Stimulated activated CD4-positive, alpha-beta T cell treated with anti-CD3 and anti-CD28 coated beads, Interleukin-4, amount 100 ng/mL, for 1 hour (primary cell): ENCODE measurements at places on chromosomes 7 and 10.

GRCh38 chr10:88968391-88968790 lies 15.8 kb upstream of the ACTA2 start:
- no peak for DNase-seq

- DNase-seq: no peak
Observed at GRCh38 chr10:101351477-101351876, 2.5 kb upstream of the BTRC start.

GRCh38 chr7:30062587-30062986 lies 34.4 kb downstream of the PLEKHA8 start:
- no peak for DNase-seq

GRCh38 chr7:35495377-35495776 lies 199.6 kb downstream of the HERPUD2 start:
- DNase-seq: no peak

DNA sequence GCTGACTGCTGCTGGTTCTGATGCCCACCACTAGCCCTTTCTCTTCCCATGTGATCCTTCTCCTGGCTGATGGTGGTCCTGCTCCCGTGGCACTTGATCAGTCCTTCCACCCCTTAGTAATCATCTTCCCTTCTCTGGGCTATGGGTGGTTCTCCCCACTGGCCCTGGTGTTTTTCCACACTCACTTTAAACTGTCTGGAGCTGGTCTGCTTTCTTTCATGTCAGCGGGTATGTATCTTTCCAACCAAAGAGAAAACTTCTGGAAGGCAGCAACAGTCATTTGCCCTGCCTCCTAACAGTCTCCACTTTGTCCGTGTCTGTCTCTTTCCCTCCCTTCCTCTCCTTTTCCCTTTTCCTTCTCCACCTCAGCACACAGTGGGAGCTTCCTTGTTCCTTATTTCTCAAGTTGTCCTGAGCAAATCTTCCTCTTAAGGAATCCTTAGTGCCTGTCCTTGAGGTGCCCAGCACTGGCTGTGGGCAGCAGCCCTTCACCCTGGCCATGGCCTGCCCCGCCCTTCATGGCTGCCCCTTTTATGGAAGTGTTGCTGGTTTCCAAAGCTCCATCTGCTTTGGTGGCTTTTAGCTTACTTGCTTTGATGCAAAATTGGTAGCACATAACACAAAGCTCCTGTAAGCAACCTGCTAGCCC lies 189.0 kb downstream of the TCF7L2 start:
- no peak for DNase-seq

GRCh38 chr10:48684792-48685623 lies at the start of gene WDFY4:
Gene WDFY4 (plus strand): TSS chr10:48684873. CDS start chr10:48709733, 24,860 bp downstream.
- no peak for DNase-seq

- DNase-seq: no peak
Observed at GRCh38 chr7:39605087-39605486, 18.3 kb upstream of the RALA start.

DNA sequence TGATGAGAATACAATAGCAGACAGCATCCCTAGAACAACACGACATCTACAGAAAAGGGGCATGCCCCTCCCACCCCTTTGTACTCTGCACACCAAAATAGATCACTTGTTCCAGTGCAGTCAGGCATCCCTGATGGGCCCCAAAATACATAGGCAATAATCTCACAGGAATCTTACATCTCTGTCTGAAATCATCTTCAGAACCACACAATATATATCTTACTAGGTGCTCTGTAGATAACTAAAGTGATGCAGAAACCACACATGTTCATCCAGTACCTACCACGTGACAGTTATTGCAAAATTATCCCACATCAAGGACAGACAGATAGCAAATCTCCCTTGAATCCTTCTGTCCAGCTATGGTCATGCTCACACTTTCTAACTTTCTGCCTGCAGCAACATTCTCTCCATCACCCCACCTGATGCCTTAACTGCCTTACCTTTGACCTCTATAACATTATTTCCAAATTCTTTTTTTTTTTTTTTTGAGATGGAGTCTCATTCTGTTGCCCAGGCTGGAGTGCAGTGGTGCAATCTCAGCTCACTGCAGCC lies 30.7 kb downstream of the ST8SIA6 start:
- DNase-seq: no peak

DNA sequence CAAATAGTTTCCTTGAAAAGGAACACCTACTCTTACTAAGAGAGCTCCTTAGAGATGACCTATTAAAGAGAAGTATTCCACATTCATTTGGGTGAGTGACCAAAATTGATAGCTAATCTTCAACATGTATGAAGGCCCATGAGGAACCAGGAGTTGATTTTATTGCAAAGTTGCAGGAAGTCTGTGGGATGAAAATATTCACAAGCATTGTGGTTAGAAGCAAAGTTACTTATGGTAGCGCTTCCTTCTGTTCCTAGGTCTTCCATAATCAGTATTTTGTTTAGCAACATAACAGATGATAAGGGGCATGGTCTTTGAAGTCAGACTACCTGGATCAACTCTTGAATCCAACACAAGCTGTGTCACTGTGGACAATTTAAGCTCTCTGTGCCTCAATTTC lies 164.5 kb downstream of the DGKB start:
- no peak for DNase-seq

DNA sequence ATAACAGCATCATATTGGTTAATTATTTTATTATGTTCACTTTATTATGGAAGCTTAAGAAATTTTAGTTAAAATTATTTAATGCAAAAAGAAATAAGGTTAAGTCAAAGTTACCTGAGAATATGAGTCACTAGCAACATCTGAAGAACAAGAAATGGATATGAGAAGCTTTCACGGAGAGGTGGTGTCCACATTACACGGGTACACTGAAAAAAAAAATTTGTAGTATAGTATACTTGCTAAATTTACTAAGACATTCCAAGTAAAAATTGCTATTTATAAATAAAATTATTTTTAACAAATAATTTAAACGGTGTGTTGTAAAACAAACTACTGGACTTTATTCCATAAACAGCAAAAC lies 63.9 kb downstream of the DPY19L1 start:
- no peak for DNase-seq

DNA sequence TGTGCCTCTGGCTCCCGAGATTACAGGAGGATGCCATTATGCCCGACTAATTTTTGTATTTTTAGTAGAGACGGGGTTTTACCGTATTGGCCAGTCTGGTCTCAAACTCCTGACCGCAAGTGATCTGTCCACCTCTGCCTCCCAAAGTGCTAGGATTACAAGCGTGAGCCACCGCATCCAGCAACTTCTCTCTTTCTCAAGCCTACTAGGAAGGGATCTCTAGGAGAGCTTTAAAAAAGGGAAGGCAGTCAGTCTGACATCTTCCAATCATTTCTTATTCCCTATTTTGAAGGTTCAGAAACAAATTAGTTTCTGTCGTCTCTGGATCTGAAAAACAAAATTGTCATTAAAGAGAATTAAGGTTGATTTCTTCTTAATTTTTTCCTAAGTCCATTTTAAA lies 2.5 kb upstream of the TMEM26 start:
- DNase-seq: no peak

- no peak for DNase-seq
Observed at GRCh38 chr10:59904426-59905065, 1.8 kb downstream of the CCDC6 start.

- DNase-seq: no peak
Observed at GRCh38 chr10:133391761-133392518, 2.0 kb upstream of the MTG1 start.

DNA sequence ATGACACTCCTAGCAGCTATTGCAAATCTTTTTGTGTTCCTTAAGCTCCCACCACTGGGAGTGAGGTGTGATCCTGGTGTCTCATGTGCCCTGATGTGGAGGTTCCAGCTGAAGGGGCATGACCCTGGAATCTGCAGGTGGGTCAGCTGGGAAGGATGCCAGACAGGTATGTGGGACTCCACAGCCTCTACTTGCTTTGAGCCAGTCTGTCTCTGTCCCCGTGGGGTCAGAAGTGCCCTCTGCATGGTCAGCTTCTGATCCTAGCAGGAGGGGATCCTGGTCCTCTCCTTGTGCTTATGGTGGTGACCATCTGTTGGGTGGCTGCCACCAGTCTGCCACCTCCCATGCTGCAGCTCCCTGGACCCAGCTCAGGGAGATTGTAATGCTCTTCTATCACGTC lies 51.1 kb upstream of the COMTD1 start:
- no peak for DNase-seq

DNA sequence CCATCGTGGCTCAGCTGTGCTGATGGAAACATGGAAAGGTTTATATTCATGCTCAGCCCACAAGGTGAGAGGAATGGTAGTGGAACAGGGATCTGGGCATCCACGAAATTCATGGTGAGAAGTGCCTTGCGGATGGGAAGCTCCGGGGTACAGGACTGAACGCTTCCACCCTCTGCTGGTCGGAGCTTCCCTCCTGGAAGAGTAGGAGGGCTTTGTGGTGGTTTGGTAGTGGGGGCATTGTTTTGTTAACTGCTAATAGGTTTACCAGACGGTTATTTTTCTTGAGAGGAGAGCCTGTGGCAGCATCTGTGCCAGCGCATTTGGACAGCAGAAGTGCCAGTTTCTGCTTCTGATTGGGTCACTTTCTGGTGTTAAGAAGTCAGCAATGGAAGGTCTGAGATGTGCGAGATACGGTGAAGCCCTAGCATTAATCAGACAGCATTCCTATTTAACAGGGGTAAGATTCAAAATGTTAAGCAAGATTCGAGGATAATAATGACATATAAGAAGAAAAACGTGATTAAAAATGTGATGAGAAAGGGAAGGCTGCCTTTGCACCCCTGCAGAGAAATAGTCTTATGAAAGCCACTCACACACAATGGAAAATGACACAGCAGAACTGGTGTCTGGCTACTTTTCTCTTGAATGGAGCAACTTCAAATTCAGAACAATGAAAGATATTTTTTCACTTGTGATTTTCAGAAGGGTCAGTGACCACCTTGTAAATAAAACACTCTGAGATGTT lies 17.7 kb downstream of the ABCA13 start:
- DNase-seq: no peak

GRCh38 chr7:158126661-158127060 lies 461.0 kb downstream of the PTPRN2 start:
- DNase-seq: no peak

- DNase-seq: no peak
Observed at GRCh38 chr10:62654966-62655336, 149.6 kb upstream of the ADO start.

GRCh38 chr7:141649137-141649864 lies 52.7 kb downstream of the DENND11 start:
- no peak for DNase-seq

DNA sequence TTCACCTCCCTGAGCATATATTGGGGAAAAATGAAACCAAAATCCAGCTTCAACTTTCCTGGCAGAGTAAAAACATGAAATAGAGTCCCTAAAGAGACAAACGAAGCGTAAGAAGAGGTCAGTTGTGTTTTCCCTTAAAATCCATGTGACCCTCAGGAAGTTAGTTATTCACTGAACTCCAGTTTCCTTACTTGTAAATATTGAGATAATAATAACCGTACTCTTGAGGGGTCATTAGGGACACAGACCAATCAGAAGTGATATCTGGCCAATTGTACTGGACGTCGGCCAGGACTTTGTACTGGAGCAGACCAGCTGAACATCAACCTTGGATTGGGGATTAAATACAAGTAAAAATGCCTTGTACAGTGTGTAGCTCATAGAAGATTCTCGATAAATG lies 167.0 kb downstream of the GATA3 start:
- DNase-seq: no peak

DNA sequence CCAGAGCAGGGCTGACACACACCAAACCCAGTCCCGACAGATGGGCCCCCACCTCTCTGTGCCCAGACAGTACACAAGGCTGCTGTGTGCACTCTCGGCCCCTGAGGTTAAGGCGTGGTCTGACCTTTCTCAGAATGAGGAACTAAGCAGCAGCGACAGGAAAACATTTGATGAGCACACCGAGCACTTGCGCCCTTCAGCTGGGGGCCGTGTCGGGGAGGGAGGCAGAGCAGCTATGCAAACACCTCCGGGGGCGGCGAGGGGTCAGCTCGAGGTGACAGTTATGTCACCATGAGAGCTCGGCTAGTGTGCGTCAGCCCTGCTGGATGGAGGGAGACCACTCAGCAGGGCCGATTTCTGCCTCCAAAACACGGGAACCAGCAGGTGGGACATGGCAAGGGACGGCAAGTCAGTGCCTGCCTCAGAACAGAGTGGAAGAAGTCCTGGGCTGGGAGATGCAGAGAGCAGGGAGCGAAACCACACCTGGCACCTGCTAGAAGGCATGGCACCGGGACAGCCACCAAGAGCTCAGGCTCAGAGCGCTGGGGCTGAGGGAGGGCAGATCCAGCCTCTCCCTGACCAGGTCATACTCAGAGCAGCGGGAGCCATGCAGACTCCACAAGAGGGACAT lies 57.4 kb downstream of the CHST15 start:
- no peak for DNase-seq

DNA sequence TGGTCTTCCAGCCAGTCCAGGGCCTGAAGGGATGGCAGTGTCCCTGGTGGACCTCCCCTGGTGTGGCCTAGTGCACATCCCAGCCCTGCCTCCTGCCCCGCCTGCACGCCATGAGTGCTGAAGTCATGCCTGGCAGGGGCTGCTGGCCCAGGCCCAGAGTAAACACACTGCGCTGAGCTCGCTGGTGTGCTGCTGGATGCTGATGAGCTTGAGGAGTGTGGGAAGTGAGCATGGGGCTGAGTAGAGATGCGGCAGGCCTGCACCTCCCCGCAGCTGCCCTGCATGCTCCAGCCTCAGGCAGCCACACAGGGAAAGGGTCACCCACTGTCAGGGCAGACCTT lies 43.2 kb downstream of the HTRA1 start:
- no peak for DNase-seq

DNA sequence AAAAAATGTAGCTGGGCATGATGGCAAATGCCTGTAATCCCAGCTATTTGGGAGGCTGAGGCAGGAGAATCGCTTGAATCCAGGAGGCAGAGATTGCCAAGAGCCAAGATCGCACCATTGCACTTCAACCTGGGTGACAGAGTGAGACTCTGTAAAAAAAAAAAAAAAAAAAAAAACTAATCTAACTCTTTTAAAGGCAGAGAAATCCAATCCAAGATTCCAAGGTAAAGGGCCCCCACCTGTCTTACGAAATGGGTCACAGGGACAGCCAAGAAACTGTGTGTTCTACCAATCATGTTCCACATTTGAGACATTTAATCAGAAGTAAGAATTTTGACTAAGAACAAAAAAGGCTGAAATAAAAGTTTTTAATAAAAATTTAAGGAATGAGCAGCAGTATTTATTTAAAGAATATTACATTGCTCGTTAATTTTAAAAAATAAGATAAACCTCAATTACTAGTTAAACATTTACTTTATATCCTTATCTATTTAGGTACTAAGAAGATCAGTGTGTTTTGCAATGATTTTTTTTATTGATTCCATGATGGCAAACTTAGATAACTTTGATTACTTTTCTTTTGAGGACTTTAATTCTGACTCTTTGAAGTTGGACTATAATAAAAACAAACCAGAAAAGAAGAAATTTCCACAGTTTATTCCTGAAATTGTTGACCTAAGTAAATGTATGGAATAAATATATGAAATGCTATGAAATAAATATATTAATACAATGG lies 6.7 kb upstream of the OAT start:
- DNase-seq: no peak

GRCh38 chr7:80722616-80723195 lies 84.3 kb downstream of the CD36 start:
- no peak for DNase-seq

DNA sequence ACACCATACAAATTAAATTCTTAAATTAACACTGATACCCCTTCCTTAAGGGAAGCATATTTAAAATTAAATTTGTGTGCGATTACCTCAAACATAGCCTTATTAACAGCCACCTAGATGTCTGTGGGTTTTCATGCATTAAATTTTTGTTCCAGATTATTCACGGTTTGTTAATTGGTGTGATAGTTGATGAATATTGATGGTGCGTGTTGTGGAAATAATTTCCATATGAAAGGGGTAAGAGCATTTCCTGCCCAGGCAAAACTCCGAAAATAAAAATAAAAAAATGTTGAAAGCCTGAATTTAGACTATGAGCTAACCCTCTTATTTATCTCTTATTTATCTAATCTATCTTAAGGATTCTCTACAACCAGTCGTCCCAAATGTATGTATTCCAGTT lies 679.3 kb upstream of the CELF2 start:
- DNase-seq: no peak
